Stimulated activated CD8-positive, alpha-beta memory T cell treated with anti-CD3 and anti-CD28 coated beads, Interleukin-4, amount 100 ng/mL, for 48 hours (primary cell): ENCODE measurements at places on chromosomes 12 and 14.

DNA sequence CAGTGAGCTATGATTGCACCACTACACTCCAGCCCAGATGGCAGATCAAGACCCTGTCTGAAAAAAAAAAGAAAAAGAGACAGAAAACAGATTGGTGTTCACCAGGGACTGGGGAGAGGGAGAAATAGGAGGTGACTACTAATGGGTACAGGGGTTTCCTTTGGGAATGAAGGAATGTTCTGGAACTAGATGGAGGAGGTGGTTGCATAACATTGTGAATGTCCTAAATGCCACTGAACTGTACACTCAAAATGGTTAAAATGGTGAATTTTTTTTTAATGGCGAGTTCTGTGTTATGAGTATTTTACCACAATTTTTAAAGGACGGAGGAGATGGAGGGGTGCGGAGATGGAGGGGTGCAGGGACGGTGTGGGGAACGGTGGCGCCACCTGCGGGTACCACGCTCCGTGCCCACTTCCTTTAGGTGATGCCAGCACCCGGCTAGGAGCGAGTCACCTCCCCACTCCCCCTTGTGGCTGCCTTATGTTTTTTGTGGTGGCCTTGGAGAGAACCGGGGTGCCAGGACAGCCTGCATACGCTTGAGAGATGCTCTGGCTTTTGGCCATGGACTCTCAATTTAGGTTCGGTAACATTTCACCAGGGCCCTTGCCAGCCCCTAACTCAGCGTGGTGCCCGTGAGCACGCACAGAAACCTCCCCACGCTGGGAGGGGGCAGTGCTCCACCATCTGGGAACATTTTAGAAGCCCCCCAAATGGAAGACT lies 16.1 kb downstream of the UBC start:
- DNase-seq = peak; percentile 78

DNA sequence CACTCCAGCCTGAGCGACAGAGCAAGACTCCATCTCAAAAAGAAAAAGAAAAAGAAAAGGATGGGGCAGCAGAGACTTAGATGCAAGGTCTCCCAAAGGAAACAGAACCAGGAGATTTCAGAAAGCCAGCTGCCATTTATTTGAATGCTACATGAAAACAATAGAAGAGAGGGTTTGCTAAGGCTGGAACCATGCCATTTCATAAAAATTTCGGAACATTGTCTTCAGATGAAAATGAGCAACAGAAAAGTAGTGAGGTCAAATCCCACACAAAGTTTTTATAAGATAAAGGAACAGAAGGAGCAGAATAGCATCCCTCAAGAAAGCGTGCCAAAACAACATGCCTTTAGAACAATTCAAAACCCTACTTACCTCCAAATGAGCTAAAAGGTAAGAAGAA lies 175.3 kb downstream of the ETV6 start:
- DNase-seq = no peak

- DNase-seq = no peak
These were observed 137.0 kb upstream of the CDKN3 start for GRCh38 chr14:54259821-54260220.

- no peak for DNase-seq
These were observed 347.2 kb downstream of the MED13L start for GRCh38 chr12:115930336-115930735.

GRCh38 chr14:75493592-75494087 lies 28.6 kb upstream of the BATF start:
- no peak for DNase-seq

DNA sequence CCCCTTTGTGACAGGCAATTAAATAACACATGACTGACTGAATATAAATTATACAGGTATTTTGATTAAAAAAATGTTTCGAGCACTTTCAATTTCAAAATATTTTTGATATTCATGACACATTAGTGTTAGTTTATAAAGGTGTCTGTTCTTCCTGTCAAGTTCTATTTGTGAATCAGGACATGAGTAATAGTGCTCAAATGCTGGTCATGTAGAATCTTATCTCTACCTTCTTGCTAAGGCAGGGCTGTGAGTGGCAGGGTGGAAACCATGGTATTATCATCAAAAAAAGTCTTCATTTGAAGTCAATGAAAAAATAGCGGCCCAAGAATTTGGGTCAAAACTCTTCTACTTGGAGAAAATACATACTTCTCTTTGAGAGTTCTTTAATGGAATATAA lies 250.2 kb downstream of the DACT1 start:
- no peak for DNase-seq

GRCh38 chr14:99928963-99929362 lies 135.8 kb downstream of the EML1 start:
- DNase-seq = no peak

GRCh38 chr14:64506721-64507120 lies 2.2 kb downstream of the ZBTB1 start:
- no peak for DNase-seq
